Stimulated activated CD4-positive, alpha-beta T cell treated with anti-CD3 and anti-CD28 coated beads, Interleukin-4, amount 100 ng/mL, for 24 hours (primary cell): ENCODE measurements at places on chromosomes 16 and 17.

GRCh38 chr17:14061666-14062560, 7.4 kb upstream of the COX10 start:
- DNase-seq: no peak

- DNase-seq: no peak
Observed at GRCh38 chr17:7139400-7139799, 24.8 kb upstream of the ASGR2 start.

DNA sequence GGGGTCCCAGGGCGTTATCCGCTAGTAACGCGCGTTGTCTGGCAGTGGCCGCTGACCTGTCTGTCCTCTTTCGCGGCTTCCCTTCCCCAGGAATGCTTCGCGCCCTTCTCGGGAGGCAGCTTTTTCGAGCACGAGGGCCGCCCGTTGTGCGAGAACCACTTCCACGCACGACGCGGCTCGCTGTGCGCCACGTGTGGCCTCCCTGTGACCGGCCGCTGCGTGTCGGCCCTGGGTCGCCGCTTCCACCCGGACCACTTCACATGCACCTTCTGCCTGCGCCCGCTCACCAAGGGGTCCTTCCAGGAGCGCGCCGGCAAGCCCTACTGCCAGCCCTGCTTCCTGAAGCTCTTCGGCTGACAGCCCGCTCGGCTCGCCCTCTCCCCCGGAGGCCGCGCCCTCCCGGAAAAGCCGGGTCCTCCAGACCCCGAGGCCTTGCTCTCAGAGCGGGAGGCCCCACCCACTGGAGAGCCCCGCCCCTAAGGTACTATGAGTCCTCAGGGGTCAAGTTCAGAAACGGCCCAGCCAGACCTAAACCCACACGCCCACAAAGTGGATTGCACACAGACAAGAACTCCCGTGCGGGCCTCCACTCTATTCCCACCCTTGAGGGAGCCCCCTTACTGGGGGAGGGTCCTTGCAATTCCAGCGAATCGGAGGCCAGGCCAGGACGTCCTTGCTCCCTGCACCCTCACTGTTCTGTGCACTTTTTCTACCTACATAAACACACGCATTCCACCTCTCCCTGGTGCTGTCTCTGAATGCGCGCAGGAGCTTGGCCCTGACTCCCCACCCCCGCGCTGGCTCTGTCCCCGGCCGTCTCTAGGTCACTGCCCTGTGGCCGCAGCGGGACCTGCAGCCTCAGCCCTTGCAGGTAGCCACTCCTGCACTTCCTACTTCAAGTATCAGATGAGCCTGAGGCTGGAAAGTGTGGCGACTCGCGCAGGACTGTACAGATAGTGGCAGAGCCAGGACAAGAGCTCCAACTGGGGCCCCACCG, 5.4 kb upstream of the SLC5A2 start:
- DNase-seq: peak; percentile 34

DNA sequence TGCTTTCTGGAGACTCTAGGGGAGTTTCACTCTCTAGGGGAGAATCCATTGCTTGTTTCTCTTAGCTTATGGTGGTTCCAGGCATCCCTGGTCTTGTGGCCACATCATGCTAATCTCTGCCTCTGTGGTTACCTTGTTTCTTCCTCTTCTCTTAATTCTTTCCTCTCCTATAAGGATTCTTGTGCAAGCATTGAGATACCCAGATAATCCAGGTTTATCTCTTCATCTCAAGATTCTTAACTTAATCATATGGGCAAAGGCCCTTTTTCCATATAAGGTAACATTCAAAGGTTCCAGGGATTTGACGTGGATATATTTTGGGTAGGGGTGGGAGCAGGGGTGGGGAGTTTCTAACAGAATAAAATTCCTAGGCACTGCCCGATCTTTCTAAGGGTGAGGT, 32.6 kb downstream of the FAM20A start:
- DNase-seq: no peak

GRCh38 chr16:22763437-22764080, 50.4 kb upstream of the HS3ST2 start:
- DNase-seq: no peak

- no peak for DNase-seq
Observed at GRCh38 chr17:61218438-61218837, 181.2 kb upstream of the TBX2 start.

DNA sequence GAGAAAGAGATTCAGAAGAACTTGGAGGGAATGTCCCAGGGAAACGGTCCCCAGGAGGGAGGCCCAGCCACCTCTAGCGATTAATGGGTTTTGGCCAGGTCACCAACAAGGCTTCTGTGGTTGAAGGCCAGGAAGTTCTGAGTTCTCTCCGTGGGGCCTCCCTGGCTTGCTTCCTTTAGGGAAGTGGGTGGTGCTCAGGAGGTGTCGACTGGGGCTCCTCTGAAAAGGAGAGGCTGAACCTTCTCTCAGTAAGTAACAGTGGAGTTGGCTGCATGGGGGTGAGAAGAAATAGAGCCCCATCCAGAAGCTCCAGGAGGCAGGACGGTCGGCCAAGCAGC, 77.1 kb upstream of the GSE1 start:
- DNase-seq: no peak

DNA sequence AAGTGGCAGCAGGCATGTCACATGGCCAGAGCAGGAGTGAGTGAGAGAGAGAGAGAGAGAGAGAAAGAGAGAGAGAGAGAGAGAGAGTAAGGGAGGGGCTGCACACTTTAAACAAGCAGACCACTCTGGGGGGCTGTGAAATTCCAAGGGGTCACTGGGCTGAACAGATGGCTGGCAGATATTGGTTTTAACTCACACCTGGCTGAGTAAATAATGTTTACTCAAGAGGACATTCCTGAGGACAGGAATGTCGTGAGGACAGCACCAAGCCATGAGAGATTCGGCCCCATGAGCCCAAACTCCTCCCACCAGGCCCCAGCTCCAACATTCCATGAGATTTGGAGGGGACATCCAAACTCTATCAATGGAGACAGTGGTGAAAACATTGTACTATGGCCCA, 269.7 kb downstream of the CBLN1 start:
- DNase-seq: no peak

GRCh38 chr17:56899403-56899802, 14.4 kb downstream of the TRIM25 start:
- no peak for DNase-seq

DNA sequence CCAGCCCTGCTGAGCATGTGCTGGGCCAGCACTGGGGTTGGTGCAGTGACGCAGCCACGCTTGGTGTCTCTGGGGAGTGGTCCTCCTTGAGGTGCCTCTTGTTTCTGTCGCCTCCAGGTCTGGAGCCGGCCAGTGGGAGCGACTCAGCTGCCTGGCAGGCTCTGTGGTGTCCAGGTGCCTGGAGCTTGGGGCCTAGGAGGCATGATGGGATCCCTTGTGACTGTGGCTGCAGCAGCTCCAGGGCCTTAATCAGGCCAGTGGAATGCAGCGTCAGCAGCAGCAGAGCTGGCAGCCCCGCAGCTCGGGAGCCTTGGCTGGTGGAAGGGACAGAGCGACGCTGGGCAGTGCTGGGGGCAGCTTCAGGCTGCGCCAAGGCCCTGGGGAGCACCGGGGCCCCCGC, 74.7 kb upstream of the CIBAR2 start:
- no peak for DNase-seq

DNA sequence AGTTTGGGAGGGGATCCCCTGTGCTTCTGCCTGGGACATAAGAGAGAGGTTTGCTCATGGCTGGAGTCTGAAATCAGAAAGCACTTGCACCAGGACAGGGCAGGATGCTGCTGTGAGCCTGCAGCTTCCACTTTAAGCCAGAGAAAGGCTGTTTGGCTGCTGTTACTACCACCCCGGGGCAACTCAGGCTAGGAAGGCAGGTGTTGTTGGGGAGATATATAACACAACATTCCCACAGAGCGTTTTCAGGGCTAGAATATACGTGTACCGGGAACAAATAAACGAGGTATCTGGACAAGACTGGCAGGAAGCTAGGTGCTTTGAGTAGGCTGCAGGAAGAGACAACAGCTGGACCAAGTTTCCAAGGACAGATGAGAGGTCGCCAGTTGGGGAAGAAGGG, 313.3 kb upstream of the CCL2 start:
- DNase-seq: no peak

GRCh38 chr17:50908860-50909764, 43.0 kb upstream of the TOB1 start:
- peak; percentile 41 for DNase-seq

GRCh38 chr16:30546115-30546514, 11.5 kb upstream of the ZNF747 start:
- no peak for DNase-seq

GRCh38 chr16:16996827-16997226, 473.9 kb downstream of the XYLT1 start:
- DNase-seq: no peak

DNA sequence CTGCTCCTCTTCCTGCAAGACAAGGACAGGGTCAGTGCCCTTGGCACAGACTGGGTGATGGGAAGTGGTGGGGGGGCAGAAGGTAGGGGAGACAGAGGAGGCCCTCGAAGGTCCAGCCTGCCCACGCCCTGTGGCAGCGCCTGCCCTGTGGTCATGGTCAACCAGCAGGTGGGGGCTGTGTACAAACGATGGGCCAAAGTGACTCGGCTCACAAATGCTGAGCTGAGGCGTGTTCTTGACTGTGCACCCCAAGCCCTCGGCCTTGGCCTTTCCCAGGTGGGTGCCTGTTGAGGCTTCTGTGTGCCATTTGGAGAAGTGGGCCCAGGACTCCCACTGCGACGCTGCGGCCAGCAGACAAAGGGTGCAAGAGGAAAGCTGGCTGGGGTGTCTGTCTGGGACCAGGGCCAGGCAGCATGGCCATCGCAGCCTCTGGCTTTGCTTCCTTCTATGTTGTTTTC, 22.6 kb downstream of the MXRA7 start:
- no peak for DNase-seq

DNA sequence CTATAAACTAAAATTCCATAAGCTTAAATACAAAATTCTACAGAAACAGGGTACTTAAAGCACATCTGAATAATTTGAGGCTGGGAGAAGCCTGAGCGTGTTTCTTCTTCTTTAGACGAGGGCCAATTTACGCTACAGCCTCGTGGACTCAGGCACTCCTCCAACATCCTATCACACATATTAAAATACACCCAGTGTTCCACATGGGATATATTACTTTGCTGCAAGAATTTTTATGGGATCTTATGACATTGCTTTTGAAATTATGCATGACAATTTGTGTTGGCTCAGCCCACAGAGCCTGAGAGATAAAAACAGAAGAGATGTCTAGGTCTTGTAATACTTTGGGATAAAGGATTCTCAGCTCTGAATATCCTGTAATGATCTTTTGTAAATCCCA, 3.5 kb upstream of the TANGO6 start:
- no peak for DNase-seq

- no peak for DNase-seq
Observed at GRCh38 chr17:79730437-79730768, 340 bp upstream of the ENPP7 start.

GRCh38 chr16:65782611-65783600, 583.6 kb upstream of the CDH5 start:
- no peak for DNase-seq

- peak; percentile 34 for DNase-seq
Observed at GRCh38 chr17:43917348-43918025, 10.2 kb upstream of the MPP2 start.

GRCh38 chr16:68009157-68009735, 6.5 kb downstream of the DPEP2NB start:
- DNase-seq: no peak

GRCh38 chr17:7248796-7249195, 2.7 kb downstream of the CTDNEP1 start:
- no peak for DNase-seq

DNA sequence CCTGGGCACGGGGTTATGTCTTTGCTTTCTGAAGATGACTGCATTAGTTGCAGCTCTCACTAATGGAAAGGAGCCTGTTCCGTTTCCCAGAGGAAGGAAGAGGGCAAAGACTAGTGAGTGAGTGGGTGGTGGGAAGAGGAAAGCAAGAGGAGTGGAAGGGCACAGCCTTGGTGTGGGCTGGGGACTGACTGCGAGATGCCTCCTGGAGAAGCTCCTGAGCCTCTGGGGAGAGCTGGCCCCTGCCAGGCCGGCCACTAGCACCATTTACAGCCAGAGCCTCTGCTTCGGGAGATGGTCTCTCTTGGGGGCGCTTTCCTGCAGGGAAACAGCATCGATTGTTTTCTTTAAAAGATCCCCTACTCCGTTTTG, 825 bp upstream of the RHBDL3 start:
- DNase-seq: no peak
